ENCODE measurements at places on chromosomes 6 and 20.

DNA sequence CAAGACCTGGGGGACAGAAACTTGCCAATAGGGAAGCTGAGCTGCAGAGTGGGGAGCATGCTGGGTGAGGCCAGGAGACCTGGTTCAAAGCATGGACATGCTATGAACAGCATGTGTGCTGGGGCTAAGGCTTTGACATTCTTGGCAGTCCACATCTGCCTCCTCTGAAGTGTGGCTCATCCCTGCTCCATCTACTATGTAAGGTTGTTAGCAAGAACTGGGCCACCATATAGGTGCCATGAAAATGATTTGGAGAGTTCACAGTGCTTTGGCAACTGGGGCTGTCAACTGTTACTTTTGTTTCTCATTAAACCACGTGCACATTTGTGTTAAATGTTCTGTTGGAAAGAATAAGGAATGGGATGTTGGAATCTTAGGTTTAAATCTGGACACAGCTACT, 311.1 kb downstream of the CDC5L start:
- no peak for DNase-seq

DNA sequence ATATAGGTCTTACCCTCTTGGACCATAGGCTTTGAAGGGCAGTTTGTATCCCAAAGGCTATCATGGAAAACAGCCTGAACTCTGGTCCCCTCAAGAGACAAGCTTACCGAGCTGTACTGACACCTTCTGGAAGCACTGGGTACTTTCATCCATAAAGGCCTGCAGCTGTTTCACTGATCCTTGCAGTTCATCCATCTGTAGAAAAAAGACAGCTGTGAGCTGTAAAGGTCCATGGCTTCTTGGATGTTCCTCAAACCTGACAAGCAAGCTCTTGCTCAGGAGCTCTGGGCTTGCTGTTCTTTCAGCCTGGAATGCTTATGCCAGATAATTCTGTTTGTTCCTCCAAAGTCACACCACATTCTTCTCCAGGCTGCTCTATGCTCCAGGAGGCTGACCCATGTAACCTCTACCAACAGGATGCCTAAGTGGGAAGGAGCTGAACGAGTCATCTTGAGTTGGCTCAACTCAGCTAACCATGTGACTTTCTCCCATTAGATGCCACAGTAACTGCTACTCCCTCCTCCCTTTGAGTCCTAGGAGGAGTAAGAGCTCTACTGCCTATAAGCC, 8.8 kb upstream of the NDRG3 start:
- peak; percentile 90 for DNase-seq

- DNase-seq: no peak
Measured at GRCh38 chr6:134932535-134933470, 17.1 kb downstream of the ALDH8A1 start.

DNA sequence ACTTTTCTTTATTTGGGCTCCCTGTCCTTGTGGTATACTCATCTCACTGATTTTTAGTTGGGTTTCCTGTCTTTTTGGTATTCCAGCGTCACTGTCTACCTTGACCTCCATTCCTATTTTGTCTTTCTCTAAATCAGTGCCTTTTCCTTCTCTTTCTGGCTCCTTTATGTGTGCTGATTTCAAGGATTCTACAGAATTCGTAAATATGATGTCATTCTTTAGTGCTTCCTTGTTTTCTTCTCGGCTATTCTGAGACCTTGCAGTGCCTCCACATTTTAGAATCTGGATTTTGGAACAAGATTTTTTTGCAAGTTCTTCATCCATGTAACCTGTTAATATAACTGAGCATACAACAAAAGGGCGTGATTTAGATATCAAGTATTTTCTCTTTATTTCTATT, 69.8 kb upstream of the NOTCH4 start:
- DNase-seq: no peak

- no peak for DNase-seq
Measured at GRCh38 chr6:162154001-162154400, 573.6 kb downstream of the PRKN start.

- peak; percentile 10 for DNase-seq
Measured at GRCh38 chr20:41094353-41095055, 42.8 kb upstream of the PLCG1 start.

GRCh38 chr6:110475066-110475653, 1.3 kb downstream of the SLC22A16 start:
- DNase-seq: peak; percentile 13

- no peak for DNase-seq
Measured at GRCh38 chr6:33974471-33974870, 170.7 kb upstream of the MLN start.

DNA sequence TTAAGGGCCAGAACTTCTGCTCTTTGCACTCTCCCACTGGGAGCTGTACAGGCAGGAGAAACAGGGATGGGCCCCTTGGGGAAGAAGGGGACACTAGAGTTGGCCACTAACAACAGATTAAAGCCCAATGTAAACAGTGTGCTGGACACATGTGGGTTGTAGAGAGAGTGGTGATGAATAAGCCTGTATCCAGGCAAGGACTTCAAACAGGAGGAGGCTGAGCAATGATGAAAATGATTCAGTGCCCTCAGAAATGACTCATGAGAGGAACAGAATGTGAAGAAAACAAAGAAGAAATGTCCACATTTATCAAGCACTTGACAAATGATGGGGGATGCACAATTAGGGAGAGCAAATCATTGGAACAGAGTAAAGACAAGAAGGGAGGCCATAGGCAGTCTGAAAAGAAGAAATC, 242.3 kb downstream of the TBX18 start:
- no peak for DNase-seq

- no peak for DNase-seq
Measured at GRCh38 chr6:292506-293192, 362 bp downstream of the DUSP22 start.

DNA sequence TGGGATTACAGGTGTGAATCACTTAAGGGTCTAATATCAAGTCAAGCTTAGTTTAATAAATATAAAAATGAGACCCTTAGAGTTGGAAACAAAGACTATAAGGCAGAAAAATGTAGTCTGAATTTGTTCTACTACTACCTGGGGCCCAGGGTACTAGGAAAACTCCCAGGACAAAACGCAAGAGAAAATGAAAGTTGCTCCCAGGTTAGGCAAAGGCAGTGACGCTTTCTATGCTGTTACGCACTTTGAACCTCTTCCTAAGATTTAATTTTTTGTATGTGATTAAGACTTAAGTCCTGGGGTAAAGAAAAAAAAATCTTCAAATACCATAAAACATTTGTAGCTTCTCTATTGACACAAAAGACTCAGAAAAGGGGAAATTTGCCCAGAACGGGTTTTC, 17.3 kb downstream of the DSP start:
- no peak for DNase-seq

DNA sequence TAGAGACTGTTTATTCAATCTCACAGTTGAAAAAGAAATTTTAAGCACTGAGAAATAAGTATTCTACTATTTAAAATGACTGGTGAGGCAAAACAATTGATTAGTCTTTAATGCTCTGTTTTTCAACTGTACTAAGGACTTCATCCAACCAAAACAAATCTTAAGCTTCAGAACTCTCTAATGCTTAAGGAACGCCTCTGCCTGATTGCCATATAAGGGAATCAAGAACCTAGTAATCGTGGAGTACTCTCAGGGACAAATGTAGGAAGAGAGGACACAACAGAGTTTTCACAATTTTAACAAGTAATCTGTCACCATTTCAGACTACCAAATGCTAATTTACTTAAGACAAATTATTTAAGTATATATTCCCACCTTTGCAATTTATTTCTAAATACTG, 16.1 kb downstream of the FBXO30 start:
- peak; percentile 14 for DNase-seq

GRCh38 chr6:37990762-37991525, 171.4 kb downstream of the ZFAND3 start:
- peak; percentile 70 for DNase-seq

DNA sequence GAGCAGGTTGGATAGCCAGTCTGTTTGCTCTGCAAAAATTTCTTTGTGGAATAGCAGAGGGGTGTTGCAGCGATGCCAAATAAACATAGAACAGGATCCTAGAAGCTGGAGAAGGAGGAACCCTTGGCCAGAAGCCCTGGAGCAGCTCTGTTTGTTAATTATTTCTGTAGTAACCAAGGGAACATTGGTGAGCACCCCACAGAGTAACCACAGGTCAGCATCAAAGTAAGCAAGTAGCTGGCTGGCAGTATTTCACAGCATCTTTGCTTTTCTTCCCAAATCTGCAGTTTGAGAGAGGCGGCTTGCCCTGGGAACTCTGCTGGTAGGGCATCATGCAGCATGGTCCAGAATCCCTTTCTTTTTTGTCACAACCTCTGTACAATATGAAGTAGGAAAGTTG, 12.7 kb upstream of the APMAP start:
- DNase-seq: no peak

Data from NCI-H82 (cell line).